KBM-7 (cell line): ENCODE measurements at places on chromosomes 7 and 10.

GRCh38 chr10:35063837-35064454, 26.2 kb downstream of the CUL2 start:
- DNase-seq: no peak

- no peak for DNase-seq
These were observed 9.9 kb downstream of the RHEB start for GRCh38 chr7:151509670-151510333.

- DNase-seq: no peak
These were observed 12.5 kb upstream of the KLHL7 start for GRCh38 chr7:23093111-23093510.

DNA sequence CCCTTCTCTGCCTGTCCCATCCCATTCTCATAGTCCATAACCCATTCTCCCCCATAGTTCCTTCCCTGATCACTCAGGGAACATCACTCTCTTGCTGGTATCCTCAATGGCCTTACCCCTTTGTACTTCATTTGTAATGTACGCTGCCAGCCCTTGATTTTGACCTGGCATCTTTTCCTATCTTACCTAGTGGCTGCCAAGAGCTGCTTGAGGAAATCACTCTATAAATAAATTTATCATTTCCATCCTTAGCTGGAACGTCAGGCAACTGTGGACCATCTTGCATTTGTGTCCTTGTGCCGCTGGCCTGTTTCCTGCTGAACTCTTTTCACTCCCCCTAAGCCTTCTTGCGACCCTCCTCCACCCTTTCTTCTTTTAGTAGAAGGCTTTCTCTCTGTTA, 14.0 kb downstream of the CDK14 start:
- no peak for DNase-seq
